DMS 273 treated with DMSO at 0.1 percent for 48 hours (cell line): ENCODE measurements at places on chromosomes 16 and 17.

- DNase-seq: no peak
Observed at GRCh38 chr16:23987443-23987842, 151.7 kb downstream of the PRKCB start.

DNA sequence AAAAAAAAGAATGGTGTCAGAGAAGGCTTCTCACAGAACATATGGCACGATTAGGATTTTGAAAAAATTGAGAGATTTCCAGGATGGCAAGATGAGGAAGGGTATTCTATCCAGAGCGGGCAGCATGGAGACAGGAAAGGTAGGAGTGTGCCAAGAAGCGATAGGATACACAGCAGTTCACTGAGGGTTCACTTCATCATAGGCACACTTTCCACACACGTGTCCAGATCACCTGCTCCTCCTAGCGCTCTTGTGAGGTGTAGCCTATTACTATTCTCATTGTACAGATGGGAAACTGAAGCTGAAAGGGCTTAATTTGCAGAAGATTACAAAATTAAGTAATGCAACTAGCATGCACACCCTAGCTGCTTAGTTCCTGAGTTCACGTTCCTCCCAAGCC lies 6.2 kb upstream of the ELAC2 start:
- no peak for DNase-seq

DNA sequence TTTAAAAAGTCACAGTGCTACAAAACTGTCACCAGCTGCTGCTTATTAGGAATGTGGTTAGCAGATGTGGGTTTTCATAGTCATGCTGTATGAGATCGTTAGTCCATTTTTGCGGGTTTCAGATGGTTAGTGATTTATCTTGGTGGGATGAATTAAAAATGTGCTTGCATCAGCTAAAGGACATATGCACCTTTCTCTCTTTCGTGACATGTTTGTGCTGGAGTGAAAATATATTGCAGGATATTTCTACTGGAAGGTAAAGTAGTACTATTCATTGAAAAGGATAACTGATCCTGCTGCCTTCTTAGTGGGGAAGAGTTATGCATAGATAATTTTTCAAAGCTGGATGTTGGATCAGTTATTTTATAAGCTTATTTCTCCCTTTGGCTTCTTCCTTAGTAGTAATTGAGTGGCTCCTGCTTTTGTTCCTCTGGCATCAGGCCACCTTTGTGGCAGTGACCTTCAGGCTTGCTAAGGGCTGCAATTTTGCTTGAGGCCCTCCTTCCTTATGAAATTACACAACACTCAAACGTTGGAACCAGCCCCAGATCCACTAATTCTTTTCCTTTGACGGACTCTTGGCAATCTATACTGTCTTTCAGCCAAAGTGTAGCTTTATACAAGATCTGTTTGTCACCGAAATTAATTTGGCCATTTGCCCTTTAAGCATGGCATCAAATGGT lies 7.5 kb upstream of the SNTB2 start:
- DNase-seq: no peak

GRCh38 chr17:72657467-72658317 lies 434.8 kb downstream of the SLC39A11 start:
- DNase-seq: no peak

DNA sequence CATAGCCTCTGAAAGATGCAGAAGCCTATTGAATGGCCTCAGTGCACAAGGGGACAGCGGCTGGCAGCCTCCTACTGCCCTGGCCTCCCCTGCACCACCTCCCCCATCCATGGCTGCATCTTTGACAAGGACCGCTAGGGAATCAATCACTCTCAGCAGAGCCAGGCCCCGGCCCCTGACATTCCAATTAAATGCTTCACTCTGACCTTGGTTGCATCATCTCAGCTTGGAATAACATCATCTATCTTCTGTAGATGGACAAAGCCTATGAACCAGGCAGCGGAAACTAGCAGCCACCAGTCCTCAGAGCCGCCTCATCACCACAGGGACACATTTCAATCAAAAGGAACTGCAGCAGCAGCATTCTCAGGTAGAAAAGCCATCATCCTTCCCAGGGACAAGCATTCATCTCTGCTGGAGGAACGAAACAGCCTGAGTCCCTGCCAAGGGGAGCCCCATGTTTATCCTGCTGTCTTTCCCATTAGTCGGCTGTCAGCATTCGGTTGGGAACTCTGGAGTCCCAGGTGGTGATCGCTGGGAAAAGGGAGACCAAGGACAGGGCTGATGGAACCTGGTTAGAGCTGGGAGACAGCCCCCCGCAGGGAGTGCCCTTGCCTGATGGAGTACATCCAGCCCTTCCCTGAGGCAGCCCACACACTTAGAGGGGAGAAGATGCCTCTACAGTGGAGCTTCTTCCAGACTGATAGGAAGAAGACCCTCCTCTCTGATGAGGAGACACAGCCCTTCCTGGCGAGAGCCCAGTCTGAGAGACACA lies 11.5 kb upstream of the TMEM132E start:
- no peak for DNase-seq

DNA sequence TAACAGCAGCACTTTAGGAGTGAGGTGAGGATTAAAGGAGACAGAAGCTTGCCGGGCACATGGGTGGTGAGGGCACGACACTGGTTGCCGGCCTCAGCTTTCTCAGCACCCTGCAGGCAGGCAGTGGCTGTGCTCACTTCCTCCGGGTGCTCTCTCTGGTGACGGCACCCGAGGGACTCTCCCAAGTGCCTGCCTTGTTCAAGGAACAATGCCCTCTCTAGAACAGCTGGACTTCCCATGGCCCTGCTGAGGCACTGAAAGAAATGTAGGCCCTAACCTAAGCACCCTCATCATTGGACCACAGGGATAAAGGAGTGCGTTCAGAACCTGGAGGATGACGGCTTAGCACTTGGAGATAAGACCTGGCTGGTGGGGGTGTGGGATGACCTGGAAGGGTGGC lies 72.7 kb downstream of the N4BP1 start:
- DNase-seq: no peak

DNA sequence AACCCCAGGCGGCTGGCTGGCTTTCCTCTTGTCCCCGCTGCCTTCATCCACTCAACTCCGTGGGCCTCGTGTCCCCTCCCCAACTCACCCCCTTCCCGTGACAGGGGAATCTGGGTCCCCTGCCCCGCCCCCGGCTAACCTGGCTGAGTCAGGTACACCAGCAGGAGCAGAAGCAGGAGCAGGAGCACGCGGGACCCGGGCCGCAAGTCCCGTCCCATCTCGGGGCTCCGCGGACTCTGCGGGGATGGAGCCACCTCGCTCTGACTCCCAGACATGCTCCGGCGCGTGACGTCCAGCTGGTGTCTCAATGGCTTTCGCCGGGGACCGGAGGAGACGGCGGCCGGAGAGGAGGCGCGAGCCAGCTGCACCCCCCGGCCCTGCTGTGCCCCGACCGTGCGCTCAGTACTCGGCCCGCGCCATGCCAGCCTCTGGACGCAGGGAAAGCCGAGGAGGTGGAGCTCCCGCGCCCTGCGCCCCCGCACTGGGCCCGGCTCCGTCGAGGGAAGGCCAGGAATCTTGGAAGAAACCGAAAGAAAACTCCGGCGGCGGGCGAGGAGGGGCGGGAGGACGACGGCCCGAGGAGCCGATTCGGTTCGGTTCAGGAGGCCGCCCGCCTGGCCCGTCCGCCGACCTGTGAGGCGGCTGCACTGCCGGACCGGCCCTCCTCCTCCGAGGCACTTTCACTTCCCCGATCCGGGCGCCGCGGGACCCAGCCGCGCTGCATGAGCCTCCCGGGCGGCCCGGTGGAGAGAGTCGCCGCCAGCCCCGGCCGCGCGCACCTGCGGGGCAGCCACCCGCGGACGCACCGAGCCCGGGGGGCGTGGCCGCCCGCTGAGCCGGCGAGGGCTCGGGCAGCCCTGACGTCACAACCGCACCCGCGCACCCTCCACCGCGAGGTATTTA lies at the start of the genes CXCL16 and ZMYND15:
Gene CXCL16, minus strand, starts transcription at position 807 of the 903 bp plus-strand sequence. Its CDS starts 589 bp downstream, at position 218.
Gene ZMYND15, plus strand, starts transcription at position 712 of the 903 bp plus-strand sequence. CDS start 716 bp downstream, outside the sequence.
- DNase-seq: no peak

DNA sequence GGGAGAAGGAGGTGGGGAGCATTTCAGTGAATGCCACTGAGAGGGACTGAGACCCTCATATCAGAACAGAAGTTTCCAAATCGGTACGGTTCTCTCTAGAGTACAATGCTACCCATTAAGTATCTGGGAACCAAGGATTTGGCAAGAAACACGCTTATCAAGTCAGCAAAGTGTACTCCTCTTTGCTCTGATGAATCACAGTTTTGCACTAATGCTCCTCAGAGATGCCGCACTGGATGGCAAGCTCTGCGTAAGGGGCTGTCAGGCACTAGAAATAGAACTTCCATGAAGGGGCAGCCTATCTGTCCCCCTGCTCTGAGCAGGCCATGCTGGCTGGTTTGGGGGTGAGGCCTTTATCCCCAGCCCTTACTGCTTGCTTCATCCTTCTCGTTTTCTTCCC lies 4.8 kb upstream of the ABCC12 start:
- DNase-seq: no peak

DNA sequence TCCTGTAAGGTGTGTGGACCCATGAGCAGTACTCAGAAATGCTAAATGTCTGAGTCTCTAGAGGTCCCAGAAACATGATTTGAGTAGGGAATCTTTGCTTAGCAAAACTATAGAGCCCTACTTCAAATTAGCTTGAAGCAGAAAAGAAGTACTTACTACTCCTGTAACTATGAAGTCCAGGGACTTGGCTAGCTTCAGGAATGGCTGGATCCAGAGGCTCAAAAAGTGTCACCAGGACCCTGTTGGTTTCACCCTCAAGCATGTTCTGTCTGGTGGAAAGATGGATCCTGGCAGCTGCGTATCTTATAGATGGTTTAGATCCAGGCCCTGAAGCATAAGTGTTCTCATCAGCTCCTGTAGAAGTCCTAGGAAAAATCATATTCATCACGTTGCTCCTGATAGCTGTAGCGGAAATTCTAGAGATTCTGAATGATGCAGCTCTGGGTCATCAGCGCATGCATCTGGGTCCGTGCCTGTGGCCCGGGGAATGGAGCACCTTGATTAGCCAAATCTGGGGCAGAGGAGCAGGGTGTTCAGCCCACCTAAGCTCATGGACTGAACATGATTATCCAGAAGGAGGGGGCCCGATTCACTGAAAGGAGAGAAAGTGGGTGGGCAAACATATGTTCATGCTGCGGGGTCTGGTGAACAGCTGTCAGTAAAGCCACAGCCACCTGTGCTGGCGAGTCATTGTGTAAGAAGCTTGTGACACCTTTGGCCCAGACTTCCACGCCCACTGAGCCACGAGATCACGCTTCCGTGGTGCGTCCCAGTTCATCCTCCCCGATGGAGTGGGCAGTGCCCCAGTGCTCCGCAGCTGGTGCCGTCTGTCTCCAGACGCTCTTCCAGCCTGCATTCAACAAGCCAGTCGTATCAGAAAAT lies 260.6 kb downstream of the CPPED1 start:
- no peak for DNase-seq

DNA sequence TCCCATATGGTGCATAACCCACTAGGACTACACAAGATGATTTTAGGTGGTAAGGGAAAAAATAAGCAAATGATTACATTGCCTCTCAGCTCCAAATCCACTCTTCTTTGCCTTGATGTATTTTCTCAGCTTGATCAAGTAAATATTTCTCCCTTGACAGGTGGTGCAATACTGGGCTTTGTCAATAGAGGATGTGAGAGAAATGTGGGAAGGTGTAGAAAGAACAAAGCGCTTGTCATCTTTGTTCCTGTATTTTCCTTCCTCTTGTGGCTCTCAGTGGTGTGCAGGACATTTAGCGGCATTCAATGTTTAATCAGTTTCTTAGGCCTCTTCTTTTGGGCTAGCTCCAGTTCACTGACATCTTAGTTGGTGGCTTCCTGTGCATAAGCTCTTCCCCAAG lies 1165.8 kb upstream of the GOT2 start:
- DNase-seq: no peak

- no peak for DNase-seq
Observed at GRCh38 chr17:343211-343610, 9.4 kb downstream of the RPH3AL start.

DNA sequence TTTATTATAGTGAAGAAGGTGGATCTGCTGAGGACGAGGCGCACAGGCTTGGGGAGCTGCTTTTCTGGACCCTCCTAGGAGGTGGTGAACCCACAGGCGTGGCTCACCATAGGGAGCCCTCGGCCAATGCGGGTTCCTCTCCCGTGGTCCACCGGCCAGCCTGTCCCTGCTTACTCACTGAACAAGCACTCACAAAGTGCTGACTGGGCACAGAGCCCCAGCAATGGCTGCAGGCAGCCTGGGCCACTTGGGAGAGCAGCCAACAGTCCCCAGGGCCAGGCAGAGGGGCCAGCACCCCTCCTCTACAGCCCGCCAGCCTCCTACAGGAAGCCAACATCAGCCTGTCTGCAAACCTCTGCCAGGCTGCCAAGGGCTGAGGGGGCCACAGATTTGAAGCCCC lies 19.1 kb upstream of the NCBP3 start:
- no peak for DNase-seq

DNA sequence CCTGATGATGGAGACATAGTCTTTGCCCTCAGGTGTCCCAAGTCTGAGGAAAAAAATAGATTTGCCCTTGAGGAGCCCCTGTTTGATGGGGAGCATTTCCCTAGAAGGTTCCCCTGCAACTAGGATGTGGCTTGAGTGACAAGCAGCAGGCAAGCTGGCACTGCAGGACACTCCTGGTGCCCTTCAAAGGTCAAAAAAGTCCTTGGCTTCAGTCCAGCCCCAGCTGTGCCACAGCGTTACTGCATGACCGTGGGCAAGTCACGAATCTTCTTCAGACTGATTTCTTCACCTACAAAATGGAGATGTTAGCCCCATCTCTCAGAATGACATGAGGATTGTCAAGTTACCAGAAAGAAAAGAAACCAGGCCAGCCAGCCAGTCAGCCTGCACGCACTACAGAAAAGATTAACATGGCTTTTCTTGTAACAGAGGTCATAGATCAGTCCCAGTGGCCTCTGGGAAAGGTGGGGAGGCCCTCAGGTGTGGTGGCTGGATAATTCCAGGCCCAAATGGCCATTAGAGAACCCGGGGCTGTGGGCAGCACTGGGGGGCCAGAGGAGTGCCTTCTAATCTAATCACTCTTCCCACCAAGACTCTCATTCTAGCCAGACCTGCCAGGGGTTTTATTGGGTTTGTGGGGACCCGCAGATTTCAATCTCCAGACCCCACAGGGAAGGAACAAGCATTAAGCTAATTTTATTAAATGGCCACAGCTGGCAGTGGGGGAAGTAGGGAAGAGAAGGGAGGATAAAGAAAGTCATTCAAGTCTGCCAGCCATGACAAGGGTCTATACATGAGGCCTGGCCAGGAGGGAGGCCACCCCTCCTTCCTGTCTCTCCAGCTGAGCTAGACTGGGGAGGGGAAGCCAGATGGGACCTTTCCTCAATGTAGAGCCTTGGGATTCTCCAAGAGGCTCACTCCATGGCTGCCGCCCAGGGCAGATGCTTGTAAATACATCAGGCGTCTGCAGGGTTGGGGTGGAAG lies 9.7 kb upstream of the KIF18B start:
- DNase-seq: no peak

DNA sequence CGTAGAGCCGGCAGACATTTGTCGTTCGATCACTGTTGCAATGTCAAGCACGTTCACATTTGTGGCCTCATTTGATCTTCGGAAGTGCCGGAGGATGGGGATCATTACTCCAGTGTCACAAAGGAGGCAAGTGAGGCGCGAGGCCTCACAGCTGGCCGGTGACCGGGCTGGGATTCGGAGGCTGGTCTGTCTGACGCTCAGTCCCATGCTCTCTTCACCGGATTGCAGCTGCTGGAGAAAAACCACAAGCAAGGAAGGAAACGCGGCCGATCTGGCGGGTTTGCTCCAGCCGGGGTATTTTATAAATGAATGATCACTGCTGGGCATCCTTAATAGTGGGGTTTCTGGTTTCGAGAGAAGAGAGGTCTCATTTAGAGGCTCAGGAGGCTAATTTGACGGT lies 127.8 kb downstream of the OR1D5 start:
- no peak for DNase-seq
